ENCODE measurements at places on chromosomes 3 and 15.

DNA sequence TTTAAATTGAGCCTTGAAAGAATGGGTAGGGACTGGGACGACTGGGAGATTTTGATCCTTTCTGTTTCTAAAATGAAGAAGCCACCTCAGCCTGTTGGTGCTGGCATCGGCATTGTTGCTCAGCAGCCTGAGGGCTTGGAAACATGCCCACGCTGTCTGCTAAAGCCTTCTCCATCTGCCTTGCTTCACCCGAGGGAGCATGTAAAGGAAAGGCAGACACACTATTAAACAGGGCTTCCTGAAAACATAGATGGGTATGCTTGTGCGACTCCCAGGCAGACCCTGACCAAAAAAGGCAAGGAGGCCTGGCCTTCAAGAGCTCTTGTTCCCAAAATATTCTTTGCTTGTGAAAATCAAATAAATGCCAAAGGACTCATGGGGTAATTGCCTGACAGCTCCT lies 84.2 kb upstream of the SLC4A7 start:
- DNase-seq, result no peak

GRCh38 chr15:45274636-45275380 lies 22.8 kb downstream of the SLC28A2 start:
- DNase-seq, result no peak

- no peak for DNase-seq
These were observed 43.5 kb upstream of the ZNF280D start for GRCh38 chr15:56776839-56777238.

DNA sequence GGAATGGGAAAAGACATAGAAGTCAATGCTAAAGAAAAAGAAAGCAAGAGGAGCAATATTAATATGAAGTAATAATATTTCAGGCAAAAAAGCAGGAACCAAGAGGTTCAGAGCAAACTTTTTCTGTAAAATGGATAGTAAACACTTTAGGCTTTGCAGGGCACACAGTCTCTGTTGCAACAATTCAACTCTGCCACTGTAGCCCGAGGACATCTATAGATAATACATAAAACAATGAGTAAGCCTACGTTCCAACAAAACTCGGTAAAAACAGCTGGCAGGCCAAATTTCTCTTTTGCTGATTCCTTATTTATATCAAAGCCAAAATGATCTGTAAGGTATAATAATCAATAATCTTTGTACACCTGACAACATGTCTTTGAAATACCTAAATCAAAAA lies 56.8 kb downstream of the SMAD6 start:
- DNase-seq, result no peak

Measured in common myeloid progenitor, CD34-positive (primary cell).